Kidney (tissue), 22 donors: ENCODE measurements at places on chromosomes 13 and 19.

- peaks cover 6% of the 10 kb centered on the region for H3K4me1 ChIP-seq
- DNase-seq, result no peak
- no peak overlapping the region for H3K4me3 ChIP-seq
- no peak overlapping the region for H3K27ac ChIP-seq
Measured at GRCh38 chr13:102771298-102772041, 2.1 kb downstream of the TEX30 start.

GRCh38 chr13:20118268-20119140 is 42.3 kb downstream of the GJA3 start:
- H3K4me3 ChIP-seq, result peak overlapping the region; percentile 64

- H3K36me3 ChIP-seq, result no peaks in the 10 kb centered on the region
- DNase-seq, result no peak
- no peak overlapping the region for H3K4me3 ChIP-seq
- no peaks in the 10 kb centered on the region for H3K4me1 ChIP-seq
- H3K27ac ChIP-seq, result no peak overlapping the region
Measured at GRCh38 chr13:113946409-113947181, 27.3 kb downstream of the C13orf46 start.

DNA sequence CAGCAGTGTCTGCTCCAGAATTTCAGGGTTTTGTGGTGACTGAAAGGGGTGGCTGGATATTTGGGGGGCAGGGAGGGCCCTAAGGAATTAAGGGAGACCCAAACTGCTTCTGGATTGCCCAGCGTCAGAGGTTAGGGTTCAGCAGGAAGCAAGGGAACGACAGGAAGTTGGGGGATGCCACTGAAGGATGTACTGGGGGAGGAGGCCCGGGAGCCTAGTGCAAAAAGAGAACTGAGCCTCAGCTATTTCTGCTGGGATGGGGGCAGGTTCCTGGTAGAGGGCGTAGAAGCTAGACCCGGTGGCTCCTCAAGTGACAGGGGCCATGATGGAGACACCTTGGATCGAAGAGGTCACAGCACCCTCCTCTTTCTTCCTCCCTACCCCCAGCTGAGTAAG is 1.1 kb downstream of the CYP2S1 start:
- DNase-seq, result no peak
- peaks cover 8% of the 10 kb centered on the region for H3K27me3 ChIP-seq
- H3K4me1 ChIP-seq, result no peaks in the 10 kb centered on the region
- no peaks in the 10 kb centered on the region for H3K36me3 ChIP-seq
- no peak overlapping the region for H3K27ac ChIP-seq
- no peak overlapping the region for H3K4me3 ChIP-seq

DNA sequence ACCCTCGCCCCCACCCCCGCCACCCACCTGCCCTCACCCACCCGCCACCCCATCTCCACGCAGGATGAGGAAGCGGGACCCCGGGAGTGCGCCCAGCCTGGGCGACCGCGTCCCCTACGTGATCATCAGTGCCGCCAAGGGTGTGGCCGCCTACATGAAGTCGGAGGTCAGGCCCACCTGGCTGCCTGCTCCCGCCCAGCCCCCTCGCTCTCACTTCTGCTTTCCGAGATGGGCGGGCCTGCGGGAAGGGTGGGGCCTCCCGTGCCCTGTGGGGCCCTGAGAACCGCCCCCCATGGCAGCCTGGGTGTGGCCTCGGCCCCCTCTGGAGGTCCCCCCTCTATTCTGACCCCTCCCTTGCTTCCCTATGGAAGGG is 3.1 kb upstream of the SPIB start:
- H3K4me3 ChIP-seq, result no peak overlapping the region
- no peaks in the 10 kb centered on the region for H3K4me1 ChIP-seq
- H3K27me3 ChIP-seq, result peaks cover 5% of the 10 kb centered on the region
- DNase-seq, result no peak
- no peaks in the 10 kb centered on the region for H3K36me3 ChIP-seq
- H3K27ac ChIP-seq, result no peak overlapping the region

DNA sequence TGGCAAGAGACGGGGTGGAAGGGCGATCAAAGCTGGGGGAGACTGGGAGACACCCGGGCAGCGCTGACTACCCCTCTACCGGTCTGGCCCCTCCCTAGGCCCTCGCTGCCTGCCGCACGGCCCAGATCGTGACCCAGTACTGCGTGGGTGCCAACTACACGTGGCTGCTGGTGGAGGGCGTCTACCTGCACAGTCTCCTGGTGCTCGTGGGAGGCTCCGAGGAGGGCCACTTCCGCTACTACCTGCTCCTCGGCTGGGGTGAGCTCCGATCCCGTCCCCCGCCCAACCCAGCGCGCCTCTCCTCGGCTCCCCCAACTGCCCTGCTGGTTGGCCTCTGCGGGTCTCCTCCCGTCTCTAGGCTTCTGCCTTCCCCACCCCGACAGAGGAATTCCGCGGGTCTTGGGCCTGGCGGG is 8.8 kb downstream of the GIPR start:
- no peak for DNase-seq
- no peaks in the 10 kb centered on the region for H3K36me3 ChIP-seq
- H3K4me1 ChIP-seq, result peaks cover 5% of the 10 kb centered on the region
- no peak overlapping the region for H3K27ac ChIP-seq

DNA sequence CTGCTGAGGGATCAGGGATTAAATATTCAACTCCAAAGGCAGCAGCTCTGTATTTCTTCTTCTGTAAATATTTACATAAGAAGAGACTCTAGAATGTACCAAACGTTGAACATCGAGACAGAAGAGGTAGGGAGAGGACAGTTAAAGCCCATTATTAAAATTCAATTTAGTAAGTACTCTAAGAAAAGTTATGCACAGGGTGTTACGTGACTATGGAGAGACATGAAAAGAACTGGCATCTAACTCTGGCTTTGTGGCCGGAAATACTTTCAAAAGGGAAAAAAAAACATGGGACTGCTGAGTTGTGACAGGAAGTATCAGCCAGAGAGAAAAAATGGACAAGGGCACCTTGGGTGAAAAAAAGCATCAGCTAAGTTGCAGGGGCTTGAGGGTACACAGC is 36.7 kb downstream of the LNX2 start:
- no peak overlapping the region for H3K4me3 ChIP-seq
- no peak overlapping the region for H3K27ac ChIP-seq
- peak; percentile 4 for DNase-seq

DNA sequence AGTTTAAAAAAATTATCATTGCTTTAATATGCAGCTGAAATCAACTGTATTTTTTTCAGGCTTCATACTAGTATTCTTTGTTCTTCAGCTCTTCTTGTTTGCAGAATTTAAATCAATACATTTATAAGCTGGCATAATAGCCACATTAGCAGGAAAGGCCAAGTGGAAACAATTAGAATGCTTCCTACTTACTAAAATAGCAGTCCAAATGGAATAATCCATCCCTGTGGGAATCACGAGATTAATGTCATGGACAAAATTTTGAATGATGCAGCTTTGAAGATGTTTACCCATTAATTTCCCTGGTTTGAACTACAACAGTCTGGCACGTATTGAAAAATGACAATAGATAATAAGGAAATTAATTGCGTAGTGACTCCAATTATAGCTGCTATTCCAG is 2650.8 kb downstream of the PCDH9 start:
- H3K4me3 ChIP-seq, result no peak overlapping the region
- no peaks in the 10 kb centered on the region for H3K4me1 ChIP-seq
- no peak for DNase-seq
- H3K27ac ChIP-seq, result no peak overlapping the region
- no peaks in the 10 kb centered on the region for H3K36me3 ChIP-seq
